ENCODE measurements at places on chromosomes 4 and X. TPM values are rescaled to one million over a fixed set of nuclear protein-coding genes. Genes with fewer than 3 reads are reported as not detected.

The LUZP4 gene
- total RNA-seq: not detected

The RIPPLY1 gene
- not detected for total RNA-seq

The GC gene
- total RNA-seq: not detected

DNA sequence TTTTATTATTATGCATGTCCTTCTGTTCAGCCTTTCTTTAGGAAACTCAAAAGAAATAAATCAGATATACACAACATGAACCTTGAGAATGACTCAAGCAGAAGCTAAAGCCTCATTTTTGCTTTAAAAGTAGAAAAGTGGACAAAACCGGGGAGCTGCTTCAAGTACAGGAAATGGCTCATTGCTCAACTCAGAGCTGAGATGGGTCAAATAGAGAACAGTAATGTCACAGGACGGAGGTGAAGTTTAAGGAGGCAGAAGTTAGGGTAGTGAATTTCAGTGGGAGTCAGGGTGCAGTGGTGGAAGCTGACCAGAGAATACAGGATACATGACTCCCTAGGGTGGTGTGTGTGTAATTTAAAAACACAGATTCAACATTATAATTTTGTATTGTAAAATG lies 22.2 kb downstream of the PHKA2 start:
- no peak for DNase-seq

DNA sequence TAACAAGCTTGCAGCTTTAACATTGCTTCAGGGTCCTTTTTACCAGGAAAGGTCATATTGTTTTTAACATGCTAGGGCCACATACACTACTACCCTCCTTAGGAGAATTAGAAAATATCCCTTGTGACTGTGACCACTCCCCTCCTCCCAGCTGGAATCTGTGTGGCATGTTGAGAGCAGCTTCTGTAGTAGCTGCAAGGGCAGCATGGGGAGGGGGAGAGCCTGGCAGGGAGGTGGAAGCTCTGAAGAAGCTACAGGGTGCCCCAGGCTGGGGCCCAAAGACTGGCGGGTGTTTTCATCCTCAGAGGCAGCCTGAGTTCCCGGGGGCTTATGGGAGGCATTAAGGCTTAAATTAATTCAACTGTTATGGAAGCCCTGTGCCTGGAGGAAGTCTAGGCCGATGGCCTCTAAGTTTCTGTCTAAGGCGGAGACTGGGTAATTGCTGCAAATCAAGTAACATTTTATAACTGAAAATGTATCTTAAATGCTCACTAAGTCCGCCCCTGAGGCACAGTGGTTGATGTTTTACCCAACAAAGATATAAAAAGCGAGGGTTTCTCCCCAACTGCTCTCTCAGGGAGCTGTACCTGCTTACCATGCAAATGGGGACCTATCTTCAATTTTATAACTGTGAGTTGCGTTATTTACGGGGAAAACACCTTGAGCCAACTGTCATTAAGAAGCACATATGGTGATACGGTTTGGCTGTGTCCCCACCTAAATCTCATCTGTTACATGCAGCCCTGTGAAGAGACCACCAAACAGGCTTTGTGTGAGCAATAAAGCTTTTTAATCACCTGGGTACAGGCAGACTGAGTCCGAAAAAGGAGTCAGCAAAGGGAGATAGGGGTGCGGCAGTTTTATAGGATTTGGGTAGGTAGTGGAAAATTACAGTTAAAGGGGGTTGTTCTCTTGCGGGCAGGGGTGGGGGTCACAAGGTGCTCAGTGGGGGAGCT lies 37.4 kb upstream of the STS start:
- no peak for DNase-seq

DNA sequence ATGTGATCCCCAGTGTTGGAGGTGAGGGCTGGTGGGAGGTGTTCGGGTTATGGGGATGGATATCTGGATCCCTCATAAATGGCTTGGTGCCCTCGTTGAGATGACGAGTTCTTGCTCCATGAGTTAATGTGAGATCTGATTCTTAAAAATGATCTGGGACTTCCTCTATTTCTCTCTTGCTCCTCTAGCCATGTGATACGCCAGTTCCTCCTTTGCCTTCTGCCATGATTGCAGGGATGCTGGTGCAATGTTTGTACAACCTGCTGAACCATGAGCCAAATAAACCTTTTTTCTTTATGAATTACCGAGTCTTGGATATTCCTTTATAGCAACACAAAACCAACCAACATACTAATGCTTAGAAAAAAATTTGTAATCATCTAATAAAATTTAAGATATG lies 56.6 kb downstream of the STAP1 start:
- no peak for DNase-seq

DNA sequence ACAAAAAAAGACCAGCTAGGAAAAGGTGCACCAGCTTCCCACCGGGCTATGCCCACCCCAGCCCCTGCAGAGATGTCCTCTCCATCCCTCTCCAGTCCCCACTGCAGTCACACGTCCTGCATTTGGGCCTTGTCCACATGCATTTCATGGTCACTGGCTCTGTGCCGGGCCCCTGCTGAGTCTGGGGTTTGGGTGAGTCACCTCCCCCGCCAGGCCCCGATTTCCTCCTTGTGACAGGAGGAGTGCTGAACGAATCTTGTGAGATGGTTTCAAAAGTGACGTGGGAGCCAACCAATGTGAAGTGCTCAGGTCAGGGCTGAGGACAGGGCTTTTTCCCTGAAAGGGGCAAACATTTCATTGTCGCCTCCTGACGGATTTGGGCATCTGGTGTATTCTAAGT lies 7.1 kb downstream of the CPZ start:
- no peak for DNase-seq

Measured in naive thymus-derived CD4-positive, alpha-beta T cell (primary cell).